ENCODE measurements at places on chromosomes 1 and 21.

DNA sequence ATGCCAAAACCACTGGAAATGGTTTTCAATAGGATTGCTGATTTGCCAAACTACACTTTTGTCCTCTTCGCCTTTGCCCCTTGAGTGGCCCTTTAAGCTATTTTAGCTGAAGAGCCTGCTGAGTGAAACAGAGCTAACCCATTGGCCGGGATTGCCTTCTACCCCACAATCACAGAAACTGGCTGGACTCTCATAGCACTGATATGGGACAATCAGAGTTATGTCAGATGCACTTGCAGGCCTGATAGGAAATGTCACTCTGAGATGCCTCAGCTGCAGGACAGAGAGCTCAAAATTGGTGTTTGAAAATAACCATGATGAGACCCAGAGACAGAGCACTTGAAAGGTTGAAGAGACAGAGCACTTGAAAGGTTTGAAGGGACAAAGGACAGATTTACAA is 354.4 kb downstream of the BRINP2 start:
- H3K4me1 ChIP-seq, result no peaks in the 10 kb centered on the region
- no peaks in the 10 kb centered on the region for H3K36me3 ChIP-seq
- no peak overlapping the region for H3K27ac ChIP-seq
- no peaks in the 10 kb centered on the region for H3K27me3 ChIP-seq
- no peak for DNase-seq
- no peak overlapping the region for H3K4me3 ChIP-seq

GRCh38 chr1:225941187-225941941 is at the start of gene LEFTY2:
LEFTY2 (minus strand) TSS chr1:225941220; CDS start chr1:225941140, 80 bp downstream.
- peaks cover 11% of the 10 kb centered on the region for H3K27me3 ChIP-seq
- H3K4me3 ChIP-seq, result no peak within 1 kb of the TSS
- DNase-seq, result no peak
- no peaks in the 10 kb centered on the region for H3K36me3 ChIP-seq
- no peak within 1 kb of the TSS for H3K27ac ChIP-seq

DNA sequence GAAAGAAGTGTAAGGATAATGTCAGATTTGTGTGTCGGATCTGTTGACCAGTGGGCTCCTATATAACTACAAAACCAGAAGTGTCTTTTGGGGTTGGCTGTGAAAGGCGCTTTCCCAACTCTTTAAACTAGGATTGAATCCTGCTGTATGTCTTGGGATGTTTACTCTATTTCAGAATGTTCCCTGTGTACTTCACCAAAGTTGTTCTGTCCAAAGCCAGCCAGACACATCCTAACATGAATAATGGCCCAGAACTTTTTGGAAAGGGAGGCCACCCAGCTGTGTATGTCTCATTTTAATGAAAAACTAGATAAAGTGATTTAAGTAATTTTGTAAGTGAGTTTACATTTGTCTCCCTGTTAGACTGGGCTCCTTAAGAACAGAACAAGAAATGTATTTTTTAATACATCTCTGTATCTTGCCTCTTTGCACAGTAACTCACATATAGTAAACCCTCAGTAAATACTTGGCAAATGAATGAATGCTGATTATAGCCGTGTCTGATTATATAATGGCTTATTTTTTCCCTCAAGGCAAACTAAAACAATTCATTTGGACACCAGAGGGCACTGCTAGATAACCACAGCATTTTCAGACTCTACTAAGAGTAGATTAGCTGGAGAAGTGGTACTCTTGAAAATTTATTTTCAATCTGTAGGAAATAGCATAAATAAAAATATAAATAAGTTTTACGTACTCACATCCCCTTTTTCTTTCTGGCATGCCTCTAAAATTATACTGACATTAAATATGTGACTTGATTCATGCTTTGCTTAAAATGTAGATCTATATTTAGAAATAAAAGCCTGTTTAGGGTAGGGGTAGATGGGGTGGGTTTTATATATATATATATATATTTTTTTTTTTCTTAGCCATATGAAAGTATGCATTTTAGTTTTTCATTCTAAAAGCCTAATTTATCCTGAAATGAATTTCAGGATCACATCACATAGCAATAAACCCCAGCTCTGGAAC is 23.8 kb downstream of the TSEN15 start:
- H3K27me3 ChIP-seq, result no peaks in the 10 kb centered on the region
- peak; percentile 43 for DNase-seq
- H3K27ac ChIP-seq, result no peak overlapping the region
- H3K4me1 ChIP-seq, result peaks cover 3% of the 10 kb centered on the region

DNA sequence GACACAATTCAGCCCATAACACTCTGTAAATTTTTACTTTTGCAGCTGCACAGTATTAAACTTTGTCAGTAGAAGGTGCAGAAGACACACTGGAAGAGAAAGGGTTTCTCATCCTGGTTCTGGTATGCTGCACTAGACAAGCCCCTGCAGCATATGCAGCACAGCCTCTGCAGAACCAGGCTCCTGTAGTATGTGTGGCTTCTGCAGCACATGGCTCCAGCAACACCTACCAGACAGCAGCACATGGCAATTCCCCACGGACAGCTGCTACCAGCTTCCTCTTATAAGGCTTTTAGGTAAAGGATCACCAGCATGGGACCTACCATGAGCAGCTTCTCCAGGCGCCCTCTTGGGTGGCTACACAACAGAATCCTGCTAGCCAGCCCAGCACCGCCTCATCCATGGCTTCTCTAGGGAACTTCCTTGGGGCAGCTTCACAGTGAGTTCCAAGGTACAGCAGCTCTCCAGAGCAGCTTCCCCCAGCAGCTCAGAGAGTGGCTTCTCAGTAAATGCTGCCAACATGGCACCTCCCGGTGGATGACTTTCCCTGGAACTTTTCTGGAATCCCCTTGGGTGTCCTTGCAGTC is 534.4 kb upstream of the CXADR start:
- no peak for DNase-seq
- H3K36me3 ChIP-seq, result no peaks in the 10 kb centered on the region
- H3K4me1 ChIP-seq, result no peaks in the 10 kb centered on the region
- no peaks in the 10 kb centered on the region for H3K27me3 ChIP-seq

DNA sequence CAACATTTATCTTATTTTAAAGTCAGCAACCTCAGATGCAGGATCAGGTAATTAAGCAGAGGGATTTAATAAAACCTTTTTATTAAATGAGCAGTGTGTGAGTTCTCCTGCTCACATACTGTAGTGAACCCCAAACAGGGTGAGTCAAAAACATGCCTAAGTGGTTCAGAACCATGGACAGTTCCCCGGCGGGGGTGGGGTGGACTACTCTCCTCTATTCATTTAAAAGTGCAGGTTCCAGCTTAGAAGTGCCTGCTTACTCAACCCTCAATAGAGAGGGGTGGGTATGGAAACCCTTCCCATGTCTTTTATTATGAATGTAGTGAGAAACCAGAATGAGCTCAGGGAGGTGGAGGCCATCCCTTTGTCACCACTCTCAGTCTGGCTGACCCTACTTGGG is 397.9 kb downstream of the HHAT start:
- peaks cover 11% of the 10 kb centered on the region for H3K4me1 ChIP-seq
- DNase-seq, result peak; percentile 71
- peaks cover 7% of the 10 kb centered on the region for H3K27me3 ChIP-seq

GRCh38 chr21:38289705-38290485 is 33.1 kb downstream of the KCNJ15 start:
- DNase-seq, result no peak
- no peaks in the 10 kb centered on the region for H3K27me3 ChIP-seq
- H3K4me1 ChIP-seq, result no peaks in the 10 kb centered on the region

DNA sequence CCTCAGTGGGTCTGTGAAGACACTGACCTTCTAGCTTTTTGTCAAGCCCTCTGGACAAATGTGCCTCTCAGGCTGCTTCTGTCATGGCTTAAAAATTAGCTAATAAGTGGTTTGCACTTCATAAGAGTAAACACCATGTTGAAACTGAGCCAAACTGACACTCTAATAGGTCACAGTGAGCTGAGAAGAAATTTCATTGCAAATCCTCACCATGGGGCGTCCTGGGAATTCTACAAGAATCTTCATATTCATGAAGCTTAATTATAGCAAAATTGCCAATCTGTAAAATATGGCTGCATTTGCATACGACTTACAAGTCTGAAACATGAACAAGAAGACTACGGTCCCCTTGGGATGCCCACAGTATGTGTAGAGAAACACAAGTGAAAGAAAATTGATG is 188.6 kb downstream of the DSCAM start:
- no peak for DNase-seq
- H3K4me3 ChIP-seq, result no peak overlapping the region
- H3K27ac ChIP-seq, result no peak overlapping the region
- H3K27me3 ChIP-seq, result no peaks in the 10 kb centered on the region
- H3K4me1 ChIP-seq, result no peaks in the 10 kb centered on the region

DNA sequence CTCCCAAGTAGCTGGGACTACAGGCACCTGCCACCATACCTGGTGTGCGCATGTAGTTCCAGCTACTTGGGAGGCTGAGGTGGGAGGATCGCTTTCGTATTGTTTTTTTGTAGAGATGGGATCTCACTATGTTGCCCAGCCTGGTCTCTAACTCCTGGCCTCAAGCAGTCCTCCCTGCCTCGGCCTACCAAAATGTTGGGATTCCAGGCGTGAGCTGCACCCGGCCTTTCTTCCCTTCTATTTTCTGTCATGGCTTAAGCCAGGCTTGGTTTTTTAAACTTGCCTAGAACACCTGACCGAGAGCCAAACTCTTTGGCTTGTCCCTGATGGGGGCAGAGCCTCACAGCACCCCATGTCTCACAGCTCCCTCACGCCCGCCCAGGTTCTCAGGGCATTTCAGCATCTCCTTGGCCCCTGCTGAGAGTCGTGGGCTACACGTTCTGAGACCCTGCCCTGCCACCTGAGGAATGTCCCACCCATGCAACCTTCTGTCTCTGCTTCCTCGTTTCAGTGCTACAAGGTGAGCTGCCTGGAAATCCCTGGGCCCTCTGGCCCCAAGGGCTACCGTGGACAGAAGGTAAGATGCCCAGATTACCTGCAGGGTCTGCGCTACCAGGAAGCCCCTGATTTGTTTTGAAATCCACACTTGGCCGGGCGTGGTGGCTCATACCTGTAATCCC is 15.7 kb downstream of the COL6A2 start:
- no peaks in the 10 kb centered on the region for H3K36me3 ChIP-seq
- H3K27me3 ChIP-seq, result no peaks in the 10 kb centered on the region
- no peaks in the 10 kb centered on the region for H3K4me1 ChIP-seq
- no peak for DNase-seq

DNA sequence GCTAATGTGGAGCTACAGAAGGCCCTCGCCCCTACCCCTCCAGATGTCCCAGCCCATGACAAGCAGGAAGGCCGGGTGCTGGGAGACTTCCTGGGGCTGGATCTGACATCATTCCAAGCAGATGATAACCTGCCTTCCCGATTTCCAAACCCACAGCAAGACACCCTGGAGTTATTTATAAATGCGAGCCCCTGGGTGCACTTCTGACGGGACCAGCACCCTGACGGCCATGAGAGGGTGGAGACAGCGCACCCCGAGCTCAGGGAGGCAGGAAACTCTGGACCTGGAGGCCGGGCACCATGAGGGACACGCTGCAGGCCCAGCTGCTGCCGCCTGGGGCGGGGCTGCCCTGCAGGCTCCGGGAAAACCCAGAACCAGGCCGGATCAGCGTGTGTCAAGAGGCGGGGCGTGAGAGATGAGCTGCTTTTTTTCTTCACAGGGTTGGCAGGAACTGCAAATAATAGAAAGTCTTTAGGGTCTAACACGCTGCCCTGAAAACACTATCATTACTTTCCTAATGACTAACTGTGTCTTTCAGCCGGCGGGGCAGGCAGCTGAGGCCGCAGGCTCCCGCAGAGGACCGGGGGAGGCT is 2.5 kb upstream of the PCBP3 start:
- peak overlapping the region; percentile 36 for H3K4me3 ChIP-seq
- H3K27me3 ChIP-seq, result peaks cover 14% of the 10 kb centered on the region
- no peaks in the 10 kb centered on the region for H3K36me3 ChIP-seq
- no peak overlapping the region for H3K27ac ChIP-seq
- DNase-seq, result no peak

- H3K36me3 ChIP-seq, result no peaks in the 10 kb centered on the region
- H3K4me3 ChIP-seq, result no peak overlapping the region
- no peaks in the 10 kb centered on the region for H3K4me1 ChIP-seq
- no peak overlapping the region for H3K27ac ChIP-seq
- no peaks in the 10 kb centered on the region for H3K27me3 ChIP-seq
- no peak for DNase-seq
Measured at GRCh38 chr1:242692988-242693387, 168.5 kb upstream of the PLD5 start.

DNA sequence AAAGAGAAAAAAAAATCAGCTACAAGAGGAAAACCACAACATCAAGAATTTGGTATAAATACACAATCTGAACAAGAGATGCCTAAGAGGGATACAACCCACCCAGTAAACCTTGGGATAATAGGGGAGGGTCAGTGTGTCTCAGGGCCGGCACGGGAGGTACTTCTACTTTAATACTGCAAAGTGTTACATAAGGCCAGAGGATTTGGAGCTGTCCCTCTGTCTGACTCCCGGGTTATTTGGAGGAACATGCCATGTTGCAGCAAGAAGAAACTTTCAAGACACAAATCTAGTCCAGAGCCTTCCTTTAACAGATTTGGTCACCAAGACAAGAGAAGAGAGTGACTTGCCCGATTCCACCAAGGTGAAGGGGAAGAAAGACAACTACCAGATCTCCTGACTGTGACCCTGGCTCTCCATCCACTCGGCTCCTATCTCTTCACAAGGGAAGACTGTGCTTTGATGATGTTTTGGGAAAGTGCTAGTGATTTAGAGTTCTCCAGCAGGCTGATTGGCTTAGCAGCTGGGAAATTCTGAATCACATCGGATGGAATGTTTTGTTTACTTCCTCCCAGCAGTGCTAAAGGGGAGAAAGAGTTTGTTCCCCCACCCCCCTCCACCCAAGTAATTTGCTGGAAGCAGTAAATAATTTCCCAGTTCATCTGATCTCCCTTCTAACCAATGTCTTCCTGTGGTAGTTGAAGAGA is 29.3 kb downstream of the SGIP1 start:
- no peak overlapping the region for H3K4me3 ChIP-seq

DNA sequence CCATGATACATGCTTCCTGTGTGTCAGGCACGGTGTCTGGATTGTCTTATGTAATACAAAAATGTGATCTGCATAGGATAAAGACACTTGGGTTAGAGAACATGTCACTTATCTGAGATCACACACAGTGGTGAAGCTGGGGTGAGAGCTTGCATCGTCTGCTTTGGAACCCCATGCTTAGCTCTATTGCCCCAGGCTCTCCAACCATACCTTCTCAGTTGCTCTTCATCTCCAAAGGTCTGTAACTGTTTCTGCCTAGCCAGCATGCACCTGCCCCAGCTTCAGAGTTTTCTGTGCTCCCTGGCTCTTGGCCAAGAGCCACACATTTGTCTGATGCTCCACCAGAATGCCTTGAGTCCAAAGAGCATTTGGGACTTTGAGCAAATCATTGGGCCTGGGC is 93.9 kb upstream of the COG2 start:
- peaks cover 4% of the 10 kb centered on the region for H3K4me1 ChIP-seq
- no peaks in the 10 kb centered on the region for H3K36me3 ChIP-seq
- no peak overlapping the region for H3K27ac ChIP-seq
- DNase-seq, result no peak

DNA sequence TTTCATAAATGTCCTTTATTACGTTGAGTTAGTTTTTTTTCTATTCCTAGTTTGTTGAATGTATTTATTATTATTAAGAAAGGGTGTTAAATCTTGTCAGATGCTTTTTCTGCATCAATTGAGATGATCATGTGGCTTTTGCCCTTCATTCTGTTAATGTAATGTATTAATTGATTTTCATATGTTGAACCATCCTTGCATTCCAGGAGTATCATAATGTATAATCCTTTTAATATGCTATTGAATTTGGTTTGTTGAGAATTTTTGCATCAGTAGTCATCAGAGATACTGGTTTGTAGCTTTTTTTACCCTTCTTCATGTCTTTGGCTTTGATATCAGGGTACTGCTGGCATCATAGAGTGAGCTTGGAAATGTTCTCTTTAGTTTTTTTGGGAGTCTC is 100.0 kb downstream of the POFUT2 start:
- H3K4me1 ChIP-seq, result no peaks in the 10 kb centered on the region
- H3K36me3 ChIP-seq, result peaks cover 78% of the 10 kb centered on the region
- H3K27me3 ChIP-seq, result no peaks in the 10 kb centered on the region
- no peak overlapping the region for H3K27ac ChIP-seq
- no peak overlapping the region for H3K4me3 ChIP-seq
